ENCODE measurements at places on chromosomes 2 and 18.

- no peak for DNase-seq
Observed at GRCh38 chr2:236632295-236633218, 62.9 kb downstream of the ACKR3 start.

GRCh38 chr18:7567474-7568425 is 634 bp downstream of the PTPRM start:
- DNase-seq: peak; percentile 2

GRCh38 chr2:130911996-130912395 is 75.3 kb downstream of the ARHGEF4 start:
- DNase-seq: no peak

DNA sequence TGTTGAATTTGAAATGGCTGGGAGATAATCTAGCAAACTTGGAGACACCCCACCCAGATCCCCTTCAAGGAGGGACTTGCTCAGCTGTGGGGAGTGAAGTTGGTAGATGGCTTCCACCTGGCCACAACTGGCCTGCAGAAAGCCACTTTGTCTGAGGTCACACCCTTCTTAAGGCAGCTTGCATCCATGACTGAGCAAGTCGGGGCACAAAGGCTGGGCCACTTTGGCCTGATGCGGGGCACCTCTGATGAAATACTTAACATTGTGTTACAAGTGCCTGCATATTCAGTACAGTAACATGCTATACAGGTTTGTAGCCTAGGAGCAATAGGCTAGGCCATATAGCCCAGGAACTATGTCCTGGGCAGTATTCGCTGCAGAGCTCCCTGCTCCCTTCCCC is 13.4 kb upstream of the RPL37A start:
- no peak for DNase-seq

DNA sequence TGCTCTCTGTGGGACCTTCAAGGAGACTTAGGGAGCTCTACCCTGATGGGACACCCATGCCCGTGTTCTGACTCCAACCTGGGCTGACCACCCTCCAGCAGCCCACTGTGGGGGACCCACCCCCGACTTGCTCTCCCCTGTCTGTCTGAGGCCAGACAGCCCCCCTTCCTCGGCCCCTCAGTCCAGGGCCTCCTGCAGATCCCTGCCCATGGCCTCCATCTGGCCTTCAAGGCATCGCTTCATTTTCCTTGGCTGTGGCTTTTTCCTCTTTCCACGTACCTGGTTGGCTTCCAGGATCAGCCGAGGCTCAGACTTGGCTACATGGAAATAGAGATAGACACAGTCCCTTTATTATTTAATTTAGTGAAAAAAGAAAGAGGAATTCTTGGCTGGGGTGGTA is 290.0 kb downstream of the CYP26B1 start:
- no peak for DNase-seq

DNA sequence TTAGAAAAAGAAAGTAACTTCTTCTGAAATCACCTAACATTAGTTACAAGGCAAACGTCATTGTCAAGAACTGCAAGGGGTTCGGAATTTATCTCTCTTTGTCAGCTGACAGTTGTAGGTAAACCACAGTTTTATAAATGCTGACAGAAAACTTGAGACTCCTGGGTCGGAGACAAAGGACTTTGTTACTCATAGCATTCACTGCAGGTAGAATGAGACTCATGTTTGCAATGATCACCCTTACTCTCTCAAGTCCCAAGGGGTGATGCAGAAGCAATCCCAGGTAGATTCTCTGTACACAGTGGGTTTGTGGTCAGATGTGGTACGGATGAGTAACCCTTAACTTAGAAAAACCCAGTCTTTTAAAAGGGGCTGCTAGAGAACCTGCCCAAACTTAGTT is 757.8 kb downstream of the TRIB2 start:
- no peak for DNase-seq

DNA sequence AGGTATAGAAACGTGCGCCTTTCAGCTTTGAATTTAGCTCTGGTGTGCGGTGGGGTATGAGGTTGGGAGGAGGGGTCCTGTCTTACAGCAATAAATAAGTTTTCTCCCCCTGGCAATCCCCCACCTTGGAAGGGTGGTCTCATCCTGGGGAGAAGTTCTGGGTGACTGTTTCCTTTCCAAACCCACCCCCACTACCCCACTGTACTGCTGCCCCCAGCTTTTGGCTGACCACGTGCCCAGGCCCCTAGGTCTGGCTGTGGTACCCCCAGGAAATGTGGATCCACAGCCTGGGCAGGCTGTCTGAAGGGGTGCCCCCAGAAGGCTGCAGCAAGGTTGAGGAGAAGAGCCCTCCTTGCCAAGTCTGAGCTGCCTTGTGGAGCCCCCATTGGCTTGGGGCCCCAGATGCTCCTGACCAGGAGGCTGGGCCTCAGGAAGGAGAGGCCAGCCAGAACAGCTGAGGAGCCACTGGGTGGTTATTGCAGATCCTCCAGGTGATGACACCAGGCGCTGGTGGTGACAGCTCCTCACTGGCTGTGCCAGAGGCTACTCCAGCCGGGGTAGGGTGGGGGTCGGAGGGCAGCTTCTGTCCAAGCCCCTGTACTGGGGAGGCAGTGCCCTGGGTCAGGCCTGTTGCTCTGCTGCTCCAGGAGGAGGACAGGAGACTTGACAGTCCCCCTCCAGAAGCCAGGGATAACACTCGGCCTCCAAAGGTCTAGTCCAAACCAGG is 24.2 kb downstream of the CCT7 start:
- no peak for DNase-seq

DNA sequence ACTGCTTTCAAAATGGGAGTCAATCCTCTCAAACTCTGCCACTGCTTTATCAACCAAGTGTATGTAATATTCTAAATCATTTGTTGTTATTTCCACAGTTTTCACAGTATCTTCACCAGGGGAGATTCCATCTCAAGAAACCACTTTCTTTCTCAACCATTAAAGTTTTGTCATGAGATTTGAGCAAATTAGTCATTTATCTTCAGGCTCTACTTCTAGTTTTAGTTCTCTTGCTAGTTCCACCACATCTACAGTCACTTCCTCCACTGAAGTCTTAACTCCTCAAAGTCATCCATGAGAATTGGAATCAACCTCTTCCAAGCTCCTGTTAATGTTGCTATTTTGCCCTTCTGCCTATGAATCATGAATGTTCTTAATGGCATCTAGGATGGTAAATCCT is 545.8 kb downstream of the ARHGAP15 start:
- DNase-seq: no peak

DNA sequence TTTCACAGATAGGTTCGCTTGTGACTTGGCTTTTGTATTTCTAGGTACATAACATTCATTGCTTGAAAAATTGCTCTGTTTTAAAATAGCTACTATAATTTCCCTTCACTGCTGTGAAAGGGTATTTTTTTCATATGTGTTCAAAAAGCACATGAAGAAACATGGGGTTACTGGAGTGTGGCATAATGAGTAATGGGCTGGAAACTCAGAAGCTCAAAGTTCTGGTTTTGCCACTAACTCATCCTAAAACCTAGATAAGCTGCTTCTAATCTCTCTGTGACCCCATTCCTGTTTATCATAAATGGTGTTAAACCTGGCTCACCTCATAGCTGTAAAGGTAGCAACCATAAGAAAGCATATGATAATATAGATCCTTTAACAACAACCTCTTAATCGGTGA is 319.3 kb downstream of the PTPRM start:
- DNase-seq: no peak

DNA sequence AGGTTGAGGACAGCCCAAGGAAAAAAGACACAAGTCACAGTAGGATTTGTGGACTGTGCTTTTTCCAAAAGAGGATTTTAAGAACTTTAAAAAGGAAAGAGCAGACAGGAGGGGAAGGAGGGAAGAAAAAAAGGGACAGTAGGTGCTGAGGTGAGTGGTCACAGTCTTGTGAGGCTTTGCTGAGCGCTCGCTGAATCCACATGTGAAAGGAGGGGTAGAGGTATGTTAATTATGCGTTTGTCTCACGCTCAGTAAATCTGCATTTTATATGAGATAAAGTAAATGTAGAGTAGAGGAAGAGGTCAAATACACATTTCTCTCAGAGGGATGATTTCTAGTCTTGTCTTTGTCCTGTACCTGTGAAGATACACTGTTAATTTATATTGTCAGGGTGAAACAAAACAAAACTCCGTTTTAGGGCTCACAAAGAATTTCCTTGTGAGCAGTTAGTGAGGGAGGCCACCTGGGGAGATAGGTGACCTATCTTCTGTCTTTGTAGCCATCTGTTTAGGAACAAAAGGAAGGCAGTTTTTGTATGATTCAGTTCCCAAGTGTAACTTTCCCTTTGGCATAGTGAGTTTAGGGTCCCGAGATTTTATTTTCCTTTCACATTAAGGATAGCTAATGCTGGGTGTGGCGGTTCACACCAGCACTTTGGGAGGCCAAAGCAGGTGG is 25.3 kb downstream of the GNAL start:
- DNase-seq: no peak

DNA sequence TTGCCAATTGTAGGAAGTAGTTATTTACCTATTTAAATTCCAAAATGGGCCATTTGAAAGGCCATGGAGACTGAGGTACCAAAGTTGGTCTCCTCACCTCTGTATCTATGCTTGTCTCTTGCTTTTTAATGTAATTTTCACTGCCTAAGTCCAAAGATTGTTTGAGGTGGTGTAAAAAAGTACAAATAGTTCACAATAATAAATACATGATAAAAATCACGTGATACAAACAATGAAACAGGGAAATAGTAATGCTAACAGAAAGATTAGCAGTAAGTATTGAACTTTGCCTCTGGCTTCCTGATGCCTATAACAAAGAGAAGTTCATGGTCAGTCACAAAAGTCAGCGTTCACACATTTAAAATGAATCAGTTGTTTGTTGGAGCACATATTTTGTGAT is 67.6 kb downstream of the CNTNAP5 start:
- no peak for DNase-seq

DNA sequence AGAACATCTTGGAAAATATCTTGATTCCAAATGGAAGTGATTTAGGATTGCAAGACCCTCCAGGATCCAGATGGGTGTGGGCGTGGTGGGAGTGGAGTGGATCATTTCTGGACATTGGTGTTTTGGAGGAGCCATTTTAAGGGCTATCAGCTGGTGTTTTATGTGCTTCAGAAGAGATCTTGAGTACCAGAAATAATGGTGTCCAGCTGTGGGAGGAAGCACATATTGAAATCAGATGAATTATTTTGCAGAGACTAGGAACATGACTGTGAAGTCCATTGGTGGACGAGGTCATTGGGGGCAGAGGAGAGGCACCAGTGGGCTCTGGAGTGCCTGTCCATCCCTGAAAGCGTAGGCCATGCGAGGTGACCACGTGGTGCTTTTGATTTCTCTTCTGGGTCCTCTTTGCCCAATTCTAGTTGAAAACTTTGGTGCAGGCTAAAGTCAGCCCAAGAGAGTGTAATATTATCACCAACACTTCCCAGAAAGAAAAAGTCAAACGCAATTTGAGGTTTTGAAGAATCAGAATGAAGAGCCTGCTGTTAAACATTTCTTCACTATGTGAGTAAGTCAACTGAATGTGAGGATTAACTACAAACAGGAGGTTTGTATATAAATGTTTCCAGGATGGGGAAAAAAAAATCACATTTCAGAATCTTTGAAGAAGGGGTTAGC is 31.6 kb downstream of the RNF144A start:
- DNase-seq: no peak

- peak; percentile 11 for DNase-seq
Observed at GRCh38 chr18:63979409-63979920, 9.6 kb downstream of the SERPINB8 start.

DNA sequence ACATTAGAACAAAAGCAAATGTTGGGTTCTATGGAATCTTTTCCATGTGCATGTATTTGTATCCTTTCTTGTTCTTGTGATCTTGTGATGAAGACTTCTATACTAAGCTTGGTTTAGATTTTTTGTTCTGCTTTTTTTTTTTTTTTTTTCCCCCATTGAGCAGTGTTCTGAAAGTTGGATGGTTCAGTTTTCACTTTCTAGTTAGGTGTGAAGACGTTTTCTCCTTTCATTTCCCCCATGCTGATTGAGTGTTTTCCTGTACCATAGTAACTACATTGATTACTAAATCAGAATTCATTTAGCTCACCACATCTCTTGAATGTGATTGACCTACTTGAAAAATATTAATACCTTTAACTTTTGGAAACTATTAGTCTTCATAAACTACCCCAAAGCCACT is 34.1 kb downstream of the NOP58 start:
- DNase-seq: peak; percentile 27

GRCh38 chr2:241649927-241650326 is 12.4 kb downstream of the ATG4B start:
- no peak for DNase-seq

Measured in CD4-positive, CD25-positive, alpha-beta regulatory T cell (primary cell).